Stomach (tissue), 19 donors: ENCODE measurements at places on chromosomes 6 and 20. TPM values are rescaled to one million over a fixed set of nuclear protein-coding genes. Genes with fewer than 3 reads are reported as not detected.
A peak's percentile ranks its signal among the peaks of the same experiment; 100 is the strongest.

ZBTB22 gene
- total RNA-seq = 11.9 TPM

RNF114 gene
- 142 TPM for total RNA-seq

SCGN gene
- total RNA-seq = 0.89 TPM

ALDH5A1 gene
- 9.8 TPM for total RNA-seq

SLPI gene
- 9.7 TPM for total RNA-seq

HLA-DMA gene
- 129 TPM for total RNA-seq

UBE2C gene
- total RNA-seq = 12.2 TPM

FOXO3 gene
- total RNA-seq = 79.4 TPM

PGBD1 gene
- 5.7 TPM for total RNA-seq

OLIG3 gene
- not detected for total RNA-seq

- no peaks in the 10 kb centered on the region for H3K36me3 ChIP-seq
- H3K4me3 ChIP-seq = no peak overlapping the region
- DNase-seq = no peak
- no peak overlapping the region for H3K27ac ChIP-seq
- peaks cover 6% of the 10 kb centered on the region for H3K27me3 ChIP-seq
- no peaks in the 10 kb centered on the region for H3K4me1 ChIP-seq
Measured at GRCh38 chr6:33865478-33866077, 61.8 kb upstream of the MLN start.

- H3K4me3 ChIP-seq = no peak overlapping the region
- no peak overlapping the region for H3K27ac ChIP-seq
- H3K36me3 ChIP-seq = no peaks in the 10 kb centered on the region
- H3K4me1 ChIP-seq = no peaks in the 10 kb centered on the region
Measured at GRCh38 chr6:5566718-5567117, 305.4 kb downstream of the FARS2 start.

- DNase-seq = no peak
- H3K27me3 ChIP-seq = peaks cover 4% of the 10 kb centered on the region
Measured at GRCh38 chr6:353642-354614, 37.6 kb upstream of the IRF4 start.

GRCh38 chr20:40979247-40979646 lies 49.4 kb upstream of the TOP1 start:
- no peaks in the 10 kb centered on the region for H3K4me1 ChIP-seq
- H3K27me3 ChIP-seq = no peaks in the 10 kb centered on the region
- no peak overlapping the region for H3K4me3 ChIP-seq
- no peaks in the 10 kb centered on the region for H3K36me3 ChIP-seq
- DNase-seq = no peak

GRCh38 chr6:122788663-122789181 lies 336 bp upstream of the SMPDL3A start:
- H3K27me3 ChIP-seq = no peaks in the 10 kb centered on the region
- no peak for DNase-seq
- peaks cover 45% of the 10 kb centered on the region for H3K4me1 ChIP-seq
- no peaks in the 10 kb centered on the region for H3K36me3 ChIP-seq
- H3K4me3 ChIP-seq = peak overlapping the region; percentile 78

DNA sequence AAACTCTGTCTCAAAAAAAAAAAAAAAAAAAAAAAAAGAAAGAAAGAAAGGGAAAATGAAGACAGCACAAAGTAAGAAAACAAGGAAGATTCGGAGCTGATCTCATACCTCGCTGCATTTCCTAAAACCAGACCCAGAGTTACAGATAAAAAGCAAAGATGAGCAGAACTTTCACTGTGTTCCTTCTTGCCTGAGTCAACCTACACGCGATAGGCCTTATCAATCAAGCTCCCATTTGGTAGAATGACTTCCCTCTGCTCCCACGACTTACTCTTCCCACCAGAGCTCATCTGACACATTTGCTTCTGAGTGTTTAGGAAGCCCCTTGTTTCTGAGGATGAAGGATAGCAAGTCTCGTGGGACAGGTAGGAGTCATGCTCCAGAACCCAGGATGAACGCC lies 302.9 kb downstream of the TFAP2A start:
- H3K4me3 ChIP-seq = no peak overlapping the region
- H3K27me3 ChIP-seq = no peaks in the 10 kb centered on the region
- no peaks in the 10 kb centered on the region for H3K4me1 ChIP-seq
- no peaks in the 10 kb centered on the region for H3K36me3 ChIP-seq
- H3K27ac ChIP-seq = no peak overlapping the region

GRCh38 chr6:124040655-124041054 lies 237.0 kb downstream of the NKAIN2 start:
- H3K4me1 ChIP-seq = no peaks in the 10 kb centered on the region
- no peak overlapping the region for H3K27ac ChIP-seq
- H3K27me3 ChIP-seq = no peaks in the 10 kb centered on the region
- H3K36me3 ChIP-seq = no peaks in the 10 kb centered on the region

- no peaks in the 10 kb centered on the region for H3K27me3 ChIP-seq
- no peak for DNase-seq
- no peak overlapping the region for H3K4me3 ChIP-seq
- H3K27ac ChIP-seq = no peak overlapping the region
- peaks cover 15% of the 10 kb centered on the region for H3K4me1 ChIP-seq
- H3K36me3 ChIP-seq = no peaks in the 10 kb centered on the region
Measured at GRCh38 chr20:11271319-11271718, 597.5 kb upstream of the JAG1 start.

- no peaks in the 10 kb centered on the region for H3K36me3 ChIP-seq
- no peak overlapping the region for H3K4me3 ChIP-seq
- peaks cover 9% of the 10 kb centered on the region for H3K4me1 ChIP-seq
- no peaks in the 10 kb centered on the region for H3K27me3 ChIP-seq
- no peak for DNase-seq
Measured at GRCh38 chr6:25883991-25884390, 9.9 kb upstream of the SLC17A3 start.

- H3K4me3 ChIP-seq = no peak overlapping the region
- no peak overlapping the region for H3K27ac ChIP-seq
- H3K36me3 ChIP-seq = no peaks in the 10 kb centered on the region
- no peaks in the 10 kb centered on the region for H3K4me1 ChIP-seq
Measured at GRCh38 chr6:105886066-105886813, 199.9 kb upstream of the PRDM1 start.

GRCh38 chr6:145015739-145016558 lies 719.4 kb downstream of the EPM2A start:
- no peaks in the 10 kb centered on the region for H3K4me1 ChIP-seq
- no peaks in the 10 kb centered on the region for H3K27me3 ChIP-seq
- no peak overlapping the region for H3K27ac ChIP-seq
- peak; percentile 41 for DNase-seq
- no peaks in the 10 kb centered on the region for H3K36me3 ChIP-seq
- H3K4me3 ChIP-seq = no peak overlapping the region

DNA sequence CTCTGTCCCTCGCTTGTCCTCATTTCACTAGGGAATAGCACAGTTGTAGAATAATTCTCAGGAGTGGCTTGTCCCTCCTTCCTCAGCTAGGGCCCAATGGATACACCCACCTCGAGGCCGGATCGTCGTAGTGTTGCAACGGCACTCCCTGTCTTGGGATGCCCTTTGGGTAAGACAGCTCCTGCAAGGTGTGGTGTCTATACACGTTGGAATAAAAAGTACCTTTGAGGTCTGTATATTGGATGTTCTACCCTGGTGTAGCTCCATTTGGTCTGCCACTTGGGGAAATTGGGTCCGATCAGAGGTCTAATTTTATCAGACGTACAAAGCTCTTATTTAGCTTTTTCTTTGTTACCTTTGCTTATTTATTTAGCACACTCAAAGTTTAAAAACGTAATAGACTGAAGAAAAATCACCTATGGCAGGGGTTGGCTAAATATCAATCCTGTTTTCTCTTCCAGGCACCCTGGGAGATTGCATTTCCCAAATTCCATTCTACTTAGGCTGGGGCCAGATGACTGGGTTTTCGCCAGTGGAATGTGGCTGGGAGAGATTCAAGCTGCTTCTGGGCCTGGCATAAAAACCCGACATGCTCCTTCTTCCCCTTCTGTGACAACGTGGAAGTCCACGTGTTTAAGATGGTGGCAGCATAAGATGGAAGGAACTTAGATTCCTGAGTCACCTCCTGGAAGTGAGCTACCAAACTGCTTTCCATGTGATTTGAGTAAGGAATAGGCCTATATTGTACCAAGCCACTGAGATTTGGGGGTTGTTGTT lies 82.3 kb upstream of the CD83 start:
- H3K4me3 ChIP-seq = no peak overlapping the region
- no peak overlapping the region for H3K27ac ChIP-seq
- no peak for DNase-seq
- no peaks in the 10 kb centered on the region for H3K4me1 ChIP-seq
- no peaks in the 10 kb centered on the region for H3K36me3 ChIP-seq

- H3K27ac ChIP-seq = peak within 1 kb of the TSS; percentile 35
- H3K36me3 ChIP-seq = no peaks in the 10 kb centered on the region
- peak within 1 kb of the TSS; percentile 56 for H3K4me3 ChIP-seq
- DNase-seq = peak; percentile 52
Measured at GRCh38 chr6:88165844-88166492, at the start of gene CNR1. TSS of gene CNR1 (minus strand) at chr6:88166347. CDS start at chr6:88145274, 21,073 bp downstream.

DNA sequence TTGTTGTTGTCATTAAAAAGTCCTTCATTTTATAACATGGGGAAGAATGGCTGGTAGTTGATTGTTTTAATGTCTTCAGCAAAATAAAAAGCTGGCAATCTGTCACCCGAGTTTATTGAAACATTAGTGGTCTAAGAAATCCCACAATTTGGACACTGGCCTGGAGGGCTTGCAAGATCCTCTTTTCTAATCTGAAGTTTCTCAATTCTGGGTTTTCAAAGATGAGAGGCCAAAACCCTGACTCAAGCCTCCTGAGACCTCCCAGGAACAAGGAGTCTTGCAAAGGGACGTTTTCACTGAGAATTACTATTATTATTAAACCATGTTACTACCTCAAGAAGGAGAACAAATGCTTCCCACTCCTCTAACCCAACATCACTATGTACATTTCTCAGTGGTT lies 19.5 kb downstream of the MAP1LC3A start:
- no peaks in the 10 kb centered on the region for H3K27me3 ChIP-seq
- no peak overlapping the region for H3K27ac ChIP-seq
- DNase-seq = no peak
- H3K36me3 ChIP-seq = peaks cover 34% of the 10 kb centered on the region
- no peaks in the 10 kb centered on the region for H3K4me1 ChIP-seq

DNA sequence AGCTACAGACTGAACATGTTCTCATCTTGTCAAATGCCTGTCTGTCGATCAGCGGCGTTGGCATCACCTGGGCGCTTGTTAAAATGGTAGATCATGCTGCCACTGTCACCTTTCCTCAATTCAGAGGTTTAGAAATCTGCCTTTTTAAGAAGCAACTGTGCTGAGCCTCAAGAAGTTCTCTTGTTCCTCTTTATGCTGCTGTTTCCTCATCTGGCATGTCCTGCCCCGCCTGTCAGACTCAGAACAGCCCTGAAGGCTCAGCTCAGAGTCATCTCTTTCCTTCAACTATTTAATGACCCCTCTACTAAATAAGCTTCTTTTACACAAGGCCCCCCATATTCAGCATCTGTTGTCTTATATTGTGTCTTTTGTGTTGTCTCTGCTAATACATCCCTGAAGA lies 368.2 kb downstream of the EPM2A start:
- no peaks in the 10 kb centered on the region for H3K4me1 ChIP-seq
- H3K36me3 ChIP-seq = no peaks in the 10 kb centered on the region
- DNase-seq = no peak
- H3K27ac ChIP-seq = no peak overlapping the region
- no peaks in the 10 kb centered on the region for H3K27me3 ChIP-seq

GRCh38 chr20:37273988-37274387 lies 12.4 kb upstream of the GHRH start:
- no peaks in the 10 kb centered on the region for H3K36me3 ChIP-seq
- no peak for DNase-seq
- H3K27ac ChIP-seq = no peak overlapping the region
- H3K27me3 ChIP-seq = no peaks in the 10 kb centered on the region
- H3K4me1 ChIP-seq = peaks cover 8% of the 10 kb centered on the region
- H3K4me3 ChIP-seq = no peak overlapping the region

DNA sequence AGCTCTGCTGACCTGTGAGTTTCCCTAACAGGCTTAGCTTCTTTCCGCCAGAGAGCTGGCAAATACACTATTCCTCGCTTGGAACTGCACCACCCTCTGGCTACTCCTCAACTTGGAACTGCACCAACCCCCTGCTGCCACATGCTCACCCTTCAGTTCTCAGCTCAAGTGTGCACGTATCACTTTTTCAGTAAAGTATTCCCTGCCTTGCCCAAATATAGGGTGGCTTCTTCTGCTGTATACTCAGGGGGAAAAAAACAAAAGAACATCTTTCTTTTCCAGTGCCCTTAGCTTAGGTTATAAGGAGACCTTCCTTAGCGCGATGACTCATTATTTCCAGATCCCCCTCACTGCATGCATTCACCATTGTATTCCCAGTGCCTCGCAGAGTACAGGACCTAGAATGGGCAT lies 21.2 kb downstream of the GNAS-AS1 start:
- H3K27ac ChIP-seq = no peak overlapping the region
- H3K36me3 ChIP-seq = no peaks in the 10 kb centered on the region
- peaks cover 9% of the 10 kb centered on the region for H3K4me1 ChIP-seq

DNA sequence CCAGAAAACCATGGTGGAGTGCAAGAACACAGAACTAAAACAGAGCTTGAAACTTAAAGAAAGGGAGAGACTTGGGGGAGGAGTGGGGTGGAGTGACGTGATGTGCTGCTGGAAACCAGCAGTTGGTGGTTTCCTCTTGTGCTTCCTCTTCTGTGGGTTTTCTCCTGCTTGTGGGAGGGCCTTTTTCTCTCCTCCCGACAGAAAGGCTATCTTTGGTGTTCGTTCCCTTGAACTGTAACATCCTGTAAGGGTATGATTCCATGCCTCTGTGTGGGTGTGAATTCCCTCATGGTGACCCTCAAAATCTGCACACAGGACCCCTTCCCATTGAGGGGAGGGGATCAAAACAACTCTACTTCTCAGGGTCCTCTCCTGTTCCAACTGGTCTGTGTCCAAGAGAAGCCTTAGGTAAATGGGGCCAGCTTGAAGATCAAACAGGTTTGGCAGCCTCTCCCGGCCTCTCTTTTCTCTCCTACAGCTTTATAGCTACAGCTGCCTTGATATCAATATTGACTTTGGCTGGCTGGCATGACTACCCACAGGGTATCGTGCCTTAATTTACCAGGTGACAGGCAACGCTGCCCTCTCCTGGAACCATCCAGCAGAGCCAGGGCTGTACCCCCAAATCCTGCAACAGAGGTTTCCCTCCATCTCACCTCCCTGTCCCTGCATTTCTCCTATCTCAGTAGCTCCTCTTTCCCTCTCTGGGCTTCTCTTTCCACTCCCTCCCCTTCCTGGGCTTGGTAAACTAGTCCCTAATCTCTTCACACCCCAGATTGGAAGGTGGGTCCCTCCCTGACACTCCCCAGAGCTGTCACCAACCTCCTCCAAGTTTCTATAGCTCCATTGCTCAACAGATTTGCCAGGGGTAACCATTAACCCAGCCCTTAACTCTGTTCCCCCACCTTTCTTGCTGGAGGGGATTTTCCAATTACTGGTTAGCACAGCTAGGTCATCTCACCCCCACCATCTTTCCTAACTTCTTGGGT lies 1.5 kb upstream of the MSH5 start:
- DNase-seq = peak; percentile 89
- H3K4me3 ChIP-seq = no peak overlapping the region
- H3K27me3 ChIP-seq = no peaks in the 10 kb centered on the region
- peaks cover 11% of the 10 kb centered on the region for H3K36me3 ChIP-seq
- H3K4me1 ChIP-seq = peaks cover 56% of the 10 kb centered on the region

DNA sequence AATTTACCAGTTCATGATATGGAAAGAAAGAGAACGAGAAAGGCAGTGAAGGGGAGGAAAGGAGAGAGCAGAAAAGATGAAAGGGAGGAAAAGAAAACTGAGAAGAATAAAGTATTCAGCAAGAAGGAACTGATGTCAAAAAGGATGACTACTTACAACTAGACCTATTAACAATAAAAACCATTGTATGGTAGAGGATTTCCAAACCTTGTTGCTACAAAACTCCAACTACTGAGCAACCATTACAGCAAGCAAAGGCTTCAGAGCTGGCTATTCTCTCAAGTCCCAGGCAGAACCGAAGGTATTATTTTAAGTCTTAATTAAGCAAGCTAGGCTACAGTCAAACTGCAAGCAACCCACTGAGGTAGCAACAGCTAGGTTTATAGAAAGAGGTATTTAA lies 142.2 kb downstream of the BTBD9 start:
- DNase-seq = no peak
- H3K4me3 ChIP-seq = no peak overlapping the region
- no peaks in the 10 kb centered on the region for H3K27me3 ChIP-seq
- H3K36me3 ChIP-seq = no peaks in the 10 kb centered on the region
- no peak overlapping the region for H3K27ac ChIP-seq
- no peaks in the 10 kb centered on the region for H3K4me1 ChIP-seq
